ENCODE measurements at places on chromosomes 7 and 10.
A peak's percentile ranks its signal among the peaks of the same experiment; 100 is the strongest.

DNA sequence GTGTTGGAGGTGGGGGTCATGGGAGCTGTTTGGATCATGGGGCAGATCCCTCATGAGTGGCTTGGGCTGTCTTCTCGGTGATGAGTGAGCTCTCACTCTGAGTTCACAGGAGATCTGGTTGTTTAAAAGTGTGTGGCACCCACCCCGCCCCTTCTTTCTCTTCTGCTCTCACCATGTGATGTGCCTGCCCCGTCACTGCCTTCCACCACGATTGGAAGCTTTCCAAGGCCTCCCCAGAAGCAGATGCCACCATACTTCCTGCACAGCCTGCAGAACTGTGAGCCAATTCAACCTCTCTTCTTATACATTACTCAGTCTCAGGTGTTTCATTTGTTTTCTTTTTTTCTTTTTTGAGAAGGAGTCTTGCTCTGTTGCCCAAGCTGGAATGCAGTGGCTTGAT is 170.0 kb downstream of the PTPN20 start:
- DNase-seq = no peak

- no peak for DNase-seq
Observed at GRCh38 chr7:109126404-109127050, 556.9 kb downstream of the DNAJB9 start.

GRCh38 chr7:65953001-65953720 is 28.9 kb downstream of the GUSB start:
- DNase-seq = no peak

GRCh38 chr10:22148961-22149360 is 68.9 kb downstream of the EBLN1 start:
- no peak for DNase-seq

DNA sequence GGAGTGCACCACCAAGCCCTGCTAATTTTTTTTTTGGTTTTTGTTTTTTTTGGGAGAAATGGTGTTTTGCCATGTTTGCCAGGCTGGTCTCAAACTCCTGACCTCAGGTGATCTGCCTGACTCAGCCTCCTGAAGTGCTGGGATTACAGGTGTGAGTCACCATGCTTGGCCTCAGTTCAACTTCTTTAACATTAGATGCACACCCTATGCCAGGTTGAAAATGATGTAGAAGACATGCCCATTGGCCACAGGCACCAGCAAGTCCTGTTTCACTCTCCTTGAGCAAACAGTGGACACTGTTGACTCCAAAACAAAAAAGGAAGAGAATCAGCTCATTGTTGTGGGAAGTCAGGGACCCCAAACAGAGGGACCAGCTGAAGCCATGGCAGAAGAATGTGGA is 1205.3 kb downstream of the REEP3 start:
- no peak for DNase-seq

DNA sequence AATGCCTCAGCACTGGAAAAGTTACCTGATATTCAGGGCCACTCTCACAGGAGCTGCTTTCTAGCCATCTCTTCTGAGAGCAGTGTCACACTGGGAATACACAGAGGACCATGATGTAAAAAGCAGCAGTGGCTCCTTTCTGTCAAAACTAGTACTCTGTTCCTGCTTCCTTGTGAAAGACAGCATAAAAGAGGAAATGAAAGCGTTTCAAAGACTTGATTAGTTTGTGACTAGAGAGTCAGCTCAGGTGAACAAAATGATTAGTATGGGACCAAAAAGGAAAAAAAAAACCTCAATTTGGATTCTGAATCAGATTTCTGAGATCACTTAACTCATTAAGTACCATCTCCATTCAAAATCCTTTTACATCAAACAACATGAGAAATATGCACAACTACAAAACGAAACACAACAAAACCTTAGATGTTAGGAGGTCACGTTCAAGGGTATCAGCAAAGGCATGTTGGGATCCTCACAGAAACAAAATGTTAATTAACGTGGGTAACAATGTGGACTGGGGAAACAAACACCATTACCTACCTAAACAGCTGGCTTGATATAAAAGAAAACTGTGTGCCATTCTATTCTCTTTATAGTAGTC is 103.7 kb downstream of the MACC1 start:
- no peak for DNase-seq

DNA sequence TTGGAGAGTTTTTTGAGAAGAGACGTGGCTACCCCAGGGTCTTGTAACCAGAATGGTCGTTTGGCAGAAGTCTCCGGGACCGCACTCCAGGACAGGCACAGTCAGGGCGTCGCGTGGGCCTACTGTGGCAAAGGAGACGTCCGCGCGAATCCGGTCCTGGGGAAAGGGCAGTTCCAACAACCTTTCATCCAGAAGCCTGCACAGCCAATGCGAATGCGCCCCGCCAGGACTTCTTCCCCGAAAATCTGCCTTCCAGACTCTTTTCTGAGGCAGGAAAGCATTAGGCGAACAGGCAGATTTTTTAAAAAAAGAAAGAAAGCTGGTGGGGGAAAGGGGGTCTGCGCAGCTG is 2.0 kb downstream of the HPSE2 start:
- DNase-seq = no peak

DNA sequence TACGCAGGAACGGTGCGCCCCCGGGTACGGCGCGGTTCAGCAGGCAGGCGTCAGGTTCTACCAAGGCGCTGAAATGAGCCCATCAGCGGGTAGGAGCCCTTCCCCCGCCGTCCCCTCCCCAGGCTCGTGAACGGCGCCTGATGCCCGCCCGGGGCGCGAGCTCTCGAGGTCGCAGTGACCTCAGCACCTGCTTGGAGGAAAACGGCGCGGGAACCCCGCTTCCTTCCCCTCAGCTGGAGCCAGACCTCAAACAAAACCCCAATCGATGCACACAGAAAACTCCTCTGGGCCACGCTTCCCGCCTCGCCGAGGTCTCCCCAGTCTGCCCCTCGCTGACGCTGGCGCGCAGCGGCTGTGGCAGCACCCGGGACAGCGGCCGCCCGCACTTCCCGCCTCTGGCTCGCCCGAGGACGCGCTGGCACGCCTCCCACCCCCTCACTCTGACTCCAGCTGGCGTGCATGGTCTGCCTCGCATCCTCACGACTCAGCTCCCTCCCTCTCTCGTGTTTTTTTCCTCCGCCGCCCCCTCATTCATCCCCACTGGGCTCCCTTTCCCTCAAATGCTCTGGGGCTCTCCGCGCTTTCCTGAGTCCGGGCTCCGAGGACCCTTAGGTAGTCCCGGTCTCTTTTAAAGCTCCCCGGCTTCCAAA is 514 bp upstream of the GAD2 start:
- peak; percentile 26 for DNase-seq

GRCh38 chr7:143303733-143304132 is 12.2 kb upstream of the CLCN1 start:
- DNase-seq = no peak

DNA sequence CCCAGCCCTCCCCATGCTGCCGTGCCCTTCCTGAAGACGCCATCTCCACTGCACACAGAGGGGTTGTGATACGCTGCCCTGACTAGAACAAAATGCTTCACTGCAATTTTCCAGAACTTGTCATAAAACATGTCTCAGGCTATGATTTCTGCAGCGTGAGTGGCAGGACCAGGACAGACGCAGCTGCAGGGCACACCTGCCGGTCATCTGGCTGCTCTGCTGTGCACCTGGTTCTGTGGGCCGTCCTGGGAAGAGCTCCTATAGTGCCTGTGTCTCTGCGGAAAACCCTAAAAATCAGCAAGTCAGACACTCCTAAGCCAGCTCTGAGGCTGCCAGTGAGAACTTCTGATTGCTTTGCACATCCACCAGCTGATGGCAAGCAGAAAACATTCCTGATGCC is 39.7 kb upstream of the DIP2C start:
- no peak for DNase-seq

GRCh38 chr7:36686499-36686898 is 37.8 kb downstream of the AOAH start:
- peak; percentile 44 for DNase-seq

DNA sequence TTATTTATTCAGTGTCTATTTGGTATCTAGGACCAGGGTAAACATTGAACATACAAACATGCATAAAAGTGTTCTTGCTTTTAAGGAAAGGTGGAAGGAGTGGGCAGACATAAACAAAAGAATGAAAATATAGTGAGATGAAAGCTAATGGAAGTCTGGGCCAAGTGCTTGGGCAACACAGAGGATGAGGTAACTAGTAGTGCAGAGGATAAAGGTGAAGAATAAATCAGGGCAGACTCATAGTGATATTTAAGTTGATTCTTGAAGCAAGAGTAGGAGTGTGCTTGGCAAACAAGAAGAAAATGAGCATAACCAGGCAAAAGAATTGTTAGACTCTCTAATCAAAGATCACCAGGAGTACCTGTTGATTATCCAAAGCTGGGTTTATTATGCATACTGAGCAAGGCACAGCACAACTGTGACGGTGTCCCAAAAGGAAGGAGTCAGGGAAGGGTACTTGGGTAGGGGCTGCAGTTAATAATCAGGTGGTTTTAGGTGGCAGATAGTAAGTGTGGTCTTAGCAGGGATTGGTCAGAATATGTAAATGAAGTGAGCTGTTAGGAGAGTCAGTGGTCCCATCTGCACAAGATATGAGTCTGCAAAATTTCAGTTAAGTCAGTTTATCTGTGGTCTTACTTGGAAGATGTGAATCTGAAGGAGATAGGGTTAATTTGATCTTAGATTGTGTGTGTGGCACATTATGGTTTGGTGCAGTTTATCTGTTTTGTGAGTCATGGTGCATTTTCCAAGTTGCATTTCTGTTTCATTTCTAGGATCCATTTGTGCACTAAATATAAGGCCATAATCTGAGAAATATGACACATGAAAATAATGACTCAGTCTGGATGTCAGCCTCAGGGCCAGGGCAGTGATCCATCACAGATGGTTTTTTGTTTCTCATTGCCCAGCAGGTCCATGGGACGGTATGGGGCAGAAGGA is 30.6 kb upstream of the TAX1BP1 start:
- DNase-seq = no peak

GRCh38 chr7:151233804-151234203 is 1.5 kb downstream of the CHPF2 start:
- no peak for DNase-seq

DNA sequence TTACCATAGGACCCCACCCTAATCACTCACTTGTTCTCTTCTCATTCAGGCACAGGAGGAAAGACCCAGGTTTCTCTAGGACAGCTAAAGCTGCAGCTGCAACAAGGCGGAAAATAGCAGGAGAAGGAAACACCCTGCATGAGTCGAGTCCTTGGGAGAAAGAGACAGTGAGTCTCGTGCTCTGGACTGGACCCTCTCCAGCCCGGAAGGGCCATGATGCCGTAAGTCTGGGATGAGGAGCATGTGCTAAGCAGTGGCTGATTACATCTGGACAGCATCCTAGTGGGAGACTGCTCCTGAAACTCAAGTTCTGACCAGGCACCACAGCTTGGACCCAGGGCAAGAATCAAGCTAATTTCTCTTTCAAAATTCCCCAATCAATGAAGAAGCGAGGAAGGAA is 39.4 kb downstream of the FBXW4 start:
- no peak for DNase-seq

DNA sequence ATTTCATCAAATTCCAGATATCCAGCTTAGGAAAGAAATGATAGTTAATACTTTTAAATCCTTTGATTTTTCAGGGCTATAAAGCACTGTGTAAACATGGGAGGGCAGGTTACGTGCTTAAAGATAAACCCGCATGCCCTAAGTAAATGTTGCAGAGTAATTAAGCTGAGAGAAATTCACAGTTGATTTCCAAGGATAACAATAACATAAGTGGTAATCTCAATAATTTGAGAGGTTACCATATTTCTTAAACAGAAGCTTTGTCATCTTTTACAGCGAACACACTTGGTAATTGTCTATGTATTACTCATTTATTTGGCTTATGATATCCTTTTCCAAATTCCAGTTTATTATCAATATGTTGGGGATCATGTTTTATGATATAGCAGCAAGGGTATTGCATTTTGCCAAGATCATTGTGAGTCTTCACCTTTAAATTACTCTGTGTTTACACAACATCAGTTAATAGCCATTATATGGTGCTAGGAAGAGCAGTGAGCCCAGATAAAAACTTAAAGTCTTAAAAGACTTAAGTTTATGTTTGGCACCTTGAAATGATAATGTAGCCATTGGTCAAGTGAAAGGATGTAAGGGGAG is 15.4 kb downstream of the MGAM start:
- DNase-seq = no peak

DNA sequence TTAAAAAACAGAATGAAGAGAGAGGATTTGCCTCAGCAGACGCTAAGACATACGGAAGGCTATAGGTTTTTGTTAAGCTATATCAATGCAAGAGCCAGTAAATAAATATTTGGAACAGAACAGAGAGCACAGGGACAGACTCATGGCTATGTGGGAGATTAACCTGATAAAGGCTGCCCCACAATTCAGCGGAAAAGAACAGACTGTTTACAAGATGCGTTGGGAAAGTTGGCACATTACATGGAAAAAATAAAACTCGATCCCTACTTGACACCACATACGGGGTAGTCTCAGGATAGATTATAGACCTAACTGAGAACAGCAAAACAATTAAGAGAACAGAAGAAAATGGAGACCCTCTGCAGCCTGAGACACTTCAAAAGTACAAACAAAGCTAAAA is 10.8 kb downstream of the KCNH2 start:
- DNase-seq = no peak

DNA sequence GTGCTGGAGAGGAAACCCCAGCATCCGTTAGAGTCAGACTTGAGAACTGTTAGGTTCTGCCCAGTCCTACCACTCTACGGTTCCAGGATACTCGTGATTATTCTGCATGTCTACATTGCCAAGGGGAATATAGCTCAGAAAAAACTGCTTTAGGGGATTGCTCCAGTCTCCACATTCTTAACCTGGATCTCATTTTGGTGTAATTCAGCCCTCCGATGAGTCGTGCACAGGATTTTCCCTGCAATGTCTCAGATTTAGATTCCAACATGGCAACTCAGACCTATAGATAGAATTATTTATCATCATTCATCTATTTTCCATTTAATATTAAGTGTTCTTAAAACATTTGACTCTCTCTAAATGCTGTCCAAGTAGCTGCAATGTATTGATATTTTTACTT is 121.1 kb upstream of the ZEB1 start:
- no peak for DNase-seq

DNA sequence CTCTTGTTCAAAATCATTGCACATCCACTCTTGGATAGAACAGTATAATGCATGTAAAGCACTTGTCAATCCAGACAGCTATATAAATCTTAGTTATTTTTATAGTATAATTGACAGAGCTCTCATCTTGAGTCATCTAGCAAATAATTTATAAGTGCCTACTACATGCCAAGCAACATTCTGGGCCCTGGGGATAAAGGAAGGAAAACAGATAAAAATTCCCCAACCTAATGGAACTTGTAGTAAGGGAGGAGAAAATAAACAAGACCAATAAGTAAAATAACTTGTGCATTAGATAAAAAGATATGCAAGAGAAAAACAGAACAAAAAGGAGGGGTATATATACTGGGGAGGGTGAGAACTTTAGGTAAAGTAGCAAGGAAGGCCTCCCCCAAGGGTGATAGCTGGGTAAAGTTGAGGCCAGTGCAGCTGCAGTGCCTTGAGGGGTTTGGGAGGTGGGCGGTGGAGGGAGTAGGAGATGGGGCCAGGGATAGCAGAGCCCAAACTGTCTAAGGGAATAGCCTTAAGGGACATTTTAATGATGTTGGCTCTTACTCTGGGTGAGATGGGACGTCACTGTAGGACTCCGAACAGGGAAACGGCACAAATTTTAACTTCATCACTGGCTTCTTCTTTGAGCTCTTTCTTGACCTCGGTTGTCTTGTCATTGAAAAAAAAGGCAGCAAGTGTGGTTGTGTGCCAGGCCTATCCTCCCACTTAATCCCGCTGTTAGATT is 79.3 kb upstream of the SEC61G start:
- DNase-seq = no peak
